Activated CD4-positive, alpha-beta T cell treated with anti-CD3 and anti-CD28 coated beads for 24 hours (primary cell): ENCODE measurements at places on chromosomes 11 and 22.

DNA sequence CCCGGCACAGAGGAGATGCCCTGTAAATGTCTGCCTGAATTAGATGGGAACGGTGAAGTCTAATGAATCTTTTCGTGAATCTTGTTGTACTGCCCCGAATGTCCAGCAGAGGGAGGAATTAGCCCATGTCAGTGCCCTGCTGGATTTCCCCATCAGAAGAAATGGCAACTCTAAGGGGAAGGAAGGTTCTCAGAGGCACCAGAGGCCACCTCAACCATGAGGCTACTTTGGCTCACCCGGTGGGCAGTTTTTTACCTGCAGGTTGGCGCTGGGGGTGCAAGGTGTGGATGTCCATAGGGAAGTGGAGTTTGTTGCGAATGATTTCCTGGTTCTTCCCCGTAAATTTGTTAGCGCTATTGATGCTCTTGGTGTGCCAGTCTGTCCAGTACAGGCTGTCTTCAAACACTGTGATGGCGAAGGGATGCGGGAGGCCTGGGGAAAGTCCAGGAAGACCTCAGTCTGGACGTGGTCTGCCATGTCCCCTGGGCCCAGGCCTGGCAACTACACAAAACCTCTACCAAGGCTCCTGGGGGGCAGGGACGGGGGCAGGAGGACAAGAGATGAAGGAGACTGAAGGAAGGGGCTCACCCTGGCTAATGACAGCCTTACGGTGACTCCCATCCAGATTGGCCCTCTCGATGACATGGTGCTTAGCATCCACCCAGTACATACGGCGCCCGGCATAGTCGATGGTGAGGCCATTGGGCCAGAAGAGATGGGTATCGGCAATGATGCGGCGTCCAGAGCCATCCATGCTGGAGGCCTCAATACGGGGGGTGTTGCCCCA is 28.5 kb downstream of the LRP4 start:
- peak; percentile 69 for DNase-seq

DNA sequence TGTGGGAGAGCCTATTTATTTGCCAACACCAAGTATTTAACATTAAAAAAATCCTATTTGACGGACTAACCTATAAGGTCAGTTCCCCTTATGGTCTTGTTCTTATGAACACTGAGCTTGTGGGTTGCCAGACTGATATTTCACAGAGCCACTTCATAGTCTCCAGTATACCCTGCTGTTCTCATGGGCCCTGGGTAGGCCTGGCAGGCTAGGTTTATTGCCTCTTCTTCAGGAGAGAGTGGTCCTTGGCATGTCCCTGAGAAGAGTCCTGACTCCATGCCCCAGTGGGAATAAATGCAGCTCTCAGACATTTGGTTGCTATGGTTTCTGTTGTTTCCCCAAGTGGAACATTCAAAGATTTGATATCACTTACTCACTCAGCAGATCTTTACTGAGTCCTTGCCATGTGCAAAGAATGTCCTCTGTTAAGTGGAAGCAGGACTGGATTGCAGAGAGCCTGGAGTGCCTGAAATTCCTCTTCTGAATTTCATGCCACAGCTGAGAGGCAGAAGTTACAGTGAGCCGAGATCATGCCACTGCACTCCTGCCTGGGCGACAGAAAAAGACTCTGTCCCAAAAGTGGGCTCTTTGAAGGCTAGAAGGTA is 15.7 kb downstream of the SLC5A1 start:
- no peak for DNase-seq

DNA sequence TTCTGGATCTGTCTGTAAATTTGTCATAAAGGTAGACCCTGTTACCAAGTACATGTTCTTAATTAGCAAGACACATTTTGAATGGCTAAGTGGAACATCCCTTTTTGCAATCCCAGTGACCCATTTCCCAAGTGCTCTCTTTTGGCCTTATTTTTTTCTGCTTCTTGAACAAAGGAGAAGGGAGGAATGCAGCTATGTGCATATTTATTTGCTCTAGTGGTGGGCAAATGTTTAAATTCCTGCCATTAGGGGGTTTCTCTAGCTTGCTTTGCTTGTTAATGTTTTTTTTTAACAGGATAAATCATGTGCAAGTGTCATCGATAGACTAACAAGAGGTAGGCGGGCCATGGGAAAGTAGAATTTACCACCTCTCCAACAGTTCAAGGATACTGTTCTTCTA is 135.7 kb downstream of the COMMD9 start:
- no peak for DNase-seq

- no peak for DNase-seq
Observed at GRCh38 chr22:19508024-19508776, 16.0 kb downstream of the CLDN5 start.

DNA sequence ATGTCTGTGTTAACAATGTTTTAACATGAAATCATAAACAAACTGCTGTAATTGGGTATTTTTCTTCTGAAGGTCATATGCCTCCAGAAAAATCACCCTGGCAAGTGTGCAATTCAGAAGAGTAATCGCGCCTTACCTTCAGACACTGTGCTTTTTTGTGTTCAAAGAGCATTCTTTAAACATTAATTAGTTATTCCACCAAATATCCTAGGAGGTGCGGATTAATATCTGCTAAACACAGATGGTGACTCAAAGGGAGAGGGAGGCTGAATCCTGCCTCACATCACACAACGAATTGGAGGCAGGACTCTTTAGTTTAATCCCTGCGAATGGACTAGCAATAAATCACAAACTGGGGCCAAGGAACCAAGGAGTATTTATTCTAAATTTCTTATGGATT is 213.0 kb downstream of the NTM start:
- no peak for DNase-seq

- no peak for DNase-seq
Observed at GRCh38 chr11:17812091-17812864, 77.7 kb downstream of the KCNC1 start.

DNA sequence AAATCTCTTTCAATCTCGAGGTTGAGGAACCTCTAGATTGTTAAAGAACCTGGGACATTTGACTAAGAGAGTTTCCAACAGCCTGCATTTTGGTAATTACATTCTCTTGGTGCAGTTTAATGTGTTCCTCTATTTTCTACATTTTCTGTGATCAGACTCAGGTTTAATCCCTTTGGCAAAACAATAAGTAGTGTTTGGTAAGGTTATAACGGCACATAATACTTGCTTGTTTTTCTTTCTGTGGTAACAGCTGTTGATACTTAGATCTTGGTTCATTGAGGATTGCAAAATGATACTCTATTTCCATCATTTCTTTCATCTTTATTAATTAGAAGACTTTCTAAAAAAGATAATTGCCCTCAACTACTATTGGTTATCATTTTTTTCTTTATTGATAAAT is 271.3 kb downstream of the SBF2 start:
- no peak for DNase-seq

- no peak for DNase-seq
Observed at GRCh38 chr11:125455851-125456250, 40.2 kb downstream of the FEZ1 start.

DNA sequence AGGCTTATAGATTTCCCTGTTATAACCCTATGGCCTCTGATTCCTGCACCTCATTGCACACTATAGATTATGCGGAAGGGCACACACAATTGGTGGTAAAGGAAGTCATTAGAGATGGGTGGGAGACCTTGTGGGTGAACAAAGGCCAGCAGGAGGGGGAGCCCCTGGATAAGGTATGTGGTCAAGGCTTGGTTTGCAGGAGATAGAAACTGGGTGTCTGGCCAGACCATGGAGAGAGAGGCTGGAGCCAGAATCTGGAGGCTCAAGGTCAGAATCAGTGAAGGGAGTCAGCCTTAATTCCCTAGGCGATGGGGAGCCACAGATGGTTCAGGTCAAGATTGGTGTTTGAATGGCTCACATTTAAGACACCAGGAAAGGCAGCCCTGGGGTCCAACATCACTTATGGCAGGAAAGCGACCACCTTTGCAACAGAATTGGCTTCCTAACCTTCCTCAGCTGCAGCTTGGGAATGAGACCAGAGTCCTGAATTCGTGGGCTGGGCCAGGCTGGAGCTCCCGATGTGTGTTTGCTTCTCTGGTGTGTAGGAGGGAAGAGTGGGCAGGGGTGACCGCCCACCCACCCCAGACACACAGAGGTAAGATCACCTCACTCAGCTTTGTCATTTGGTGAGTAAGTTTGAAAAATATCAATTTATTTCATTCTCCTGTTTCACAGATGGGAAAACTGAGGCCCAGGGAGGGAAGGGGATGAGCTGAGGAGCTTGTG is 22.7 kb upstream of the SCUBE1 start:
- DNase-seq: no peak

GRCh38 chr22:43295660-43296059 is 47.5 kb downstream of the SCUBE1 start:
- DNase-seq: no peak

GRCh38 chr11:33455867-33456463 is 198.8 kb downstream of the HIPK3 start:
- no peak for DNase-seq

DNA sequence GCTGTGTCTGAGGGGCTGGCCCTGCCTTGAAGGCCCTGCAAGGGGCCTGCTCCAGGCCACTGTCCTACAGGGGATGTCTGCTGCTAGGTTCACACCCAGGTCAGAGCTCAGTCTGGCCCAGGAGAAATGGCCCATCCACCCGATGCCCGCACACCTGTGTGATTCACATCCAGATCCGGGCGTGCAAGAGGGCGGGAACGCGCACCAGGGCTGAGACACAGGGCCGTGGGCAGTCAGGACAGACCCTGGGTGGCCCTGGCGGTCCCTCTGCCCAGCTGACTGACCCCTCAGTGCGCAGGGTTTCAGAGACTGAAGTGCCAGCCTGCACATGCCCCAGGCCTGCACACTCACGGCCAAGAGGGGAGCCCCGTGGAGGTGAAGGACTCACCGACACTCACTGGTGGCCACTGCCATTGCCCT is 7.4 kb downstream of the TOLLIP start:
- DNase-seq: no peak

- DNase-seq: no peak
Observed at GRCh38 chr11:78217650-78218541, 29.2 kb downstream of the USP35 start.

- DNase-seq: no peak
Observed at GRCh38 chr11:76854709-76855108, 6.0 kb upstream of the ACER3 start.

- no peak for DNase-seq
Observed at GRCh38 chr22:23825246-23825905, 13.4 kb downstream of the DERL3 start.

GRCh38 chr11:62804310-62805075 is 747 bp downstream of the NXF1 start:
- no peak for DNase-seq

DNA sequence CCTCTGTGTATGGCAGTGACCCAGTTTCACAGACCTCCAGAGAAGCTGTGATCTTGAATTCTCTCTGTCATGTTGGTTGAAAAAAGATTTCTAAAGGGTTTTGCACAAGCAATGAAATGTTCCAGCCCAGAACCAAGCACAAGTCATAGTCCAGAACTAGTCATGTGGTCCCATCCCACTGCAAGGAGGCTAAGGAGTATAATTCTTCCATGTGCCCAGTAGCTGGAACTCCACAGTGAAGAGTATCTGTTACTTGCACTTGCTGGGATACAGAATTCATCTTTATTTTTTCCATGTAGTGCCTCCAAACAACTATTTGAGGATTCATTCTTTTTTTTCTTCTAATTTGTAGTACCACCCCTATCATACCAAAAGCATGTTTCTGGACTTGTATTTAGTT is 9.9 kb upstream of the MMP8 start:
- DNase-seq: no peak

- no peak for DNase-seq
Observed at GRCh38 chr11:61711498-61711897, 31.3 kb downstream of the DAGLA start.

- no peak for DNase-seq
Observed at GRCh38 chr11:76962583-76963416, 71.4 kb upstream of the B3GNT6 start.

GRCh38 chr11:112882494-112883381 is 78.5 kb upstream of the NCAM1 start:
- DNase-seq: no peak

DNA sequence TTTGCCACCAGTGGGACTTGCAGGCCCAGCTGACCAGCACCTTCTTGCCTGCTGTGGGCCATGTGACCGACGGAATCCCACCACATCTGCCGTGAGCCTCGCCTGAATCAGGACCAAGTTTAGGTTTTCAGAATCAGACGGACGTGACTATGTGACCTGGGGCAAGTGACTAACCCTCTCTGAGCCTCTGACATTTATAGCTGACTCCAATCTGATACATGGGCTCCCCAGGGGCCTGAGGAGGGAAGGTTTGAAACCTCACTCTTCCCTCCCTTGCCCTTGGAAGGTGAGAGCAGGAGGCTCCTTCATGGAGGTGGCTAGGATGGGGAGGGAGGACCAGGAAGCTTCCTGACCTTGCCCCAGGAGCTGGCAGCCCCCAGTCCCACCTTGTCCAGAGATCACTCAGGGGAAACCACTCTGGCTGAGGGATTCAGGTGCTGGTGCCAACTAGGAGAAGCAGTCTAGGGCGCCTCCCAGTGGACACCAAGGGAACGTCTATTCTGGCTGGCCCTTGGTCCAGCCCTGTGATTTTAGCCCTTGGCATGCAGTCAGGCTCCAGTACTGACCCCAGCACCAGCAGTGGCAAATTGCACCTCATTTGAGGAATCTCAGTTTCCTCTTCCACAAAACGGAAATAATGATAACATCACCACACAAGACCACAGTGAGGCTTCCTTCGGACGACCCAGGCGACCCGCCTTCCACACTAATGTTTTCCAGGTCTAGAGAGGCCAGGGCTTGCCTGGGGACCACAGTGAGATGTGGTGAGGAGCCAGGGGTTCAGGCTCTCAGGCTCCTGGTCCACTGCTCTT is 47.2 kb upstream of the SYT7 start:
- peak; percentile 32 for DNase-seq

GRCh38 chr11:122032317-122032716 is 83.7 kb downstream of the BLID start:
- DNase-seq: no peak

- DNase-seq: no peak
Observed at GRCh38 chr11:72609045-72609444, 65.2 kb downstream of the PDE2A start.

DNA sequence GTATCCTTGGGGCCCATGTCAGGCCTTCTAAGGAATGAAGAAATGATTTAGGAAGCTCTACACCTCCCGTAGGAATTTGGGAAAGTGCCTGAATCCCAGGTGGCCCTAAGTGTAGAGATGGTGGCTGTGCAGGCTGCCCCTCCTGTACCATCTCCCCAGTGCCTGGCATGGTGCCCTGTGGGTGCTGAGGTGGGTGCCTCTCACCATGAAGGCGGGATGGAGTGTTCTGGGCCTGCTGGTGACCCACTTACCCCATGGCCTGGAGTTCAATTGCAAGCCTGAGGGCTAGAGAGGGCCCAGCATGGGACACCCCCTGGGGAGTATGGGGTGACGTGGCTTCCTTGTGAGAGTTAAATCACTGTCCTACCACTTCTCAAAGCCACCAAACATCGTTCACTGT is 19.8 kb downstream of the SAMM50 start:
- no peak for DNase-seq

DNA sequence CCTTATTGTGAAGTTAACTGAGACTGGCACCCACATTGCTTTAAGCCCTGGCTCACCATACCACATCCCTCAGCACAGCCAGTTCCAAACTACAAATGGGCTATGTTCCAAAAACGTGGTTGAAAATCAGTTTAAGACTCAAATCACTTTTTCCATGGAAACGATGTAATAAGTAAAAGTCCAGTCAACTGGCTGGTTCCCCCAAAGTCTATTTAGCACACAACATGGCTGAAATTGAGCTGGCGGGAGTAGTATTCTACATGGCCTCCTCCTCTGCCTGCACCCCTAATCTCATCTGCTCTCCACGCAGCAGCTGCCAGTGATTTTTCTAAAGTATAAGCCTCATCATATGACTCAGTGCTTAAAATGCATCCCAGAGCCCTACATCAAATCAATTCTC is 40.9 kb upstream of the BIRC3 start:
- DNase-seq: no peak
